Memory B cell (primary cell): ENCODE measurements at places on chromosomes 12 and 14.

- DNase-seq = no peak
Observed at GRCh38 chr12:42186793-42187192, 42.1 kb upstream of the GXYLT1 start.

- DNase-seq = no peak
Observed at GRCh38 chr12:1928439-1929121, 10.1 kb upstream of the CACNA2D4 start.

GRCh38 chr12:109967383-109968031, 28.7 kb downstream of the GIT2 start:
- DNase-seq = no peak

DNA sequence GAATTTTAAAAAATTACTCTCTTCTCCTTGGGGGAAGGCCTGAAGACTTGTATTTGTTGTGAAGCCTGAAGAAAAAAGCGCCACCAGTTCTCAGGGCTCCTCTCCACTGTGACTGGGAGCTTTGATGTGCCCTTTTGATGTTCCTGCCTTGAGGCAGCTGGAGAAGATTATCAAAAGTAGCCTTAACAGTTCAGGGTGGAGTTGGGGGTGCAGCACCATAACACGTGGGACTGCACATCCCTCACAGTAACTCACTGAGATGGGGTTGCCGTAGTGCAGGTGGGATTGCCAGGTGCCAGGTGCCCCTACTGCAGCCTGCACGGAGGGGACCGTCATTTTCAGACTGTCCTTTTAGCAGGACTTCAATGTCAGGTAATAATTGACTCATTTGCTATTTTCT, 474.1 kb downstream of the ETNK1 start:
- no peak for DNase-seq

- DNase-seq = no peak
Observed at GRCh38 chr14:87712396-87713090, 280.4 kb downstream of the GALC start.

GRCh38 chr12:51887476-51888315, at the start of gene ANKRD33:
ANKRD33 (plus strand) TSS chr12:51888103; CDS start chr12:51888187, 84 bp downstream.
- DNase-seq = no peak

DNA sequence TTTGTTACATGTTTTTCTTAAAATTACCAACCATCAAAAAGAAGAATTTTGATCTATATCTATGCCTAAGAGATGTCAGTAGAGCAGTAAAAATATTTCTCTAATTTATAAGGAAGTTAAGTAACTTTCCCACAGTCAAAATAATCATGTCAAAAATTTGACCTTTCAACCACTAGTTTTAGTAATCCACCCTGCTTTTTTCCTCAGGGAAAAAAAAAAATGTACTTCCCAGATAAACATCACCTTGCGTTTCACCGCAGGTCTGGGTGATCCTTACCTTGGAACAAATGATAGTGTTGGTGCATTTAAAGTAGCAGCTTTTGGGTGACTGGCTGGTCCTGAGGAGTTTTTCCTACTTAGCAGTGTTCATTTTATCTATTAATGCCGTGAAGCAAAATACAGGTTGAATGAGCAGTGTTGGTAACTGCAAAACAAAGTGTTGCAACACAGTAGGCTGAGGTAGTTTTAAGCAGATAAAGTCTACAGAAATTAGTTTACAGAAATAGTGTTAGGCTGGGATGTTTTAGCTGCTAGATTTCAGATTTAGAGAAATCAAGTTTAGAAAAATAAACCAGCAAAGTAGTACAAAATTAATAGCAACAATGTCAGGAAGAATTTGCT, 137.2 kb upstream of the DNM1L start:
- no peak for DNase-seq

GRCh38 chr12:91773749-91774429, 371.8 kb downstream of the BTG1 start:
- DNase-seq = no peak

DNA sequence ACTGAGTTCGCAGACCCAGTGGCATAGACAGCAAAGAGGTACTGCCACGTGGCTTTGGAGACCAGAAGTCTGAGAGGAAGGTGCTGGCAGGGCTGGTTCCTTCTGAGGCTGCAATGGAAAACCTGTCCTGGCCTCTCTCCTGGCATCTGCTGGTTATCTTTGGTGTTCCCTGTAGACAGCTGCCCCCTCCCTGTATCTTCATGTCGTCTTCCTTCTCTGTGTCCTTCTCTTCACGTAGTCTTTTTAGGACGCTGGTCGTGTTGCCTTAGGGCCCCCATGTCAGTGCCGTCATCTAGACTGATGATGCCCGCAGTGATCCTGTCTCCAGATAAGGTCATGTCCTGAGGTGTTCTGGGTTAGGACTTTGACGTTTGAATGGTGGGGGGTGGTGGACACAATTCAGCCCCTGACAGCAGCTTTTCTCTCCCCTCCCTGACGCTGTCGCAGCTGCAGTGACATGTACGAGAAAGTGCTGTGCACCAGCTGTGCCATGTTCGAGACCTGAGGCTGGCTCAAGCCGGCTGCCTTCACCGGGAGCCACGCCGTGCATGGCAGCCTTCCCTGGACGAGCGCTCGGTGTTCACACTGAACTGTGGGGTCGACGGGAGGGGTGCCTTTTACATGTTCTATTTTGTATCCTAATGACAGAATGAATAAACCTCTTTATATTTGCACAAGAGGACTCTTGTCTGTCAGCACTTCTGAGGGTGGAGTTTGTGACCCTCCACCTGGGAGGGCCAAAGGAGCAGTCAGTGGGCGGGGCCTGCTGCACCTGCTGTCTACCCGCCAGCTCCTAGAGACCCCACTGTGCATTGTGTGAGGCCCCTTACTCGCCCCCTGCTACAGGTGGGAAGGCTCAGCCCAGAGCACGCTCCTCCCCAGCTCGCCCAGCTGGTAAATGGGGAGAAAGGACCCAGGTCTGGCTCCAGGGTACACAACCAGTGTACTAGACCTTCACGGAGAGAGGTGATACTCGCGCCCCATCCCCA, 6.3 kb downstream of the SIVA1 start:
- no peak for DNase-seq

DNA sequence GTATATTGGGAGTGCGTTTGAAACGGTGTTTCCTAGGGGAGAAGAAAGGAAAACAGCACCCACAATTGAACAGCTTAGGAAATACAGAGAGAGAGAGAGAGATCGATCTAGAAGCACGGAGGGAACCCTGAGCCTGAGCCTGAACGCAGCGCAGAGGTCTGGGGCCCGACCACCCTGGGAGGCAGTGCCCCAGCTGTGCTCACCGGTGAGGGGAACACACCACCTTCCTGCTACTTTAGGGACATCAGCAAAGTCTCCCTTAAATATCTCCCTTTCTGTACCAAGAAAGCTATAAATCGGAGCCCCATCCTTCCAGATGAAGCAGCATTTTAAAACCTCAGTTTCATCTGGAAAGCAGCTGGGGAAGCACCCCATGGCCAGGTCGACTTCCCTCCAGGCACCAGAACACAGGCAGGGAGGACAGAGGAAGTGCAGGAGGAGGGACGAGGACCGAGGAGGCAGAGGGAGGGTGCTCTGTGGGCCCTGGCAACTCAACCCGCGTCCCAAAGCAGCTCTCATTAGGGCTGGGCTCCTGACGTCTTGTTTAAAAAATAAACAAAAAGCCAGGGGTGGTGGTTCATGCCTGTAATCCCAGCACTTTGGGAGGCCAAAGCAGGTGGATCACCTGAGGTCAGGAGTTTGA, 12.2 kb downstream of the RIMBP2 start:
- no peak for DNase-seq

DNA sequence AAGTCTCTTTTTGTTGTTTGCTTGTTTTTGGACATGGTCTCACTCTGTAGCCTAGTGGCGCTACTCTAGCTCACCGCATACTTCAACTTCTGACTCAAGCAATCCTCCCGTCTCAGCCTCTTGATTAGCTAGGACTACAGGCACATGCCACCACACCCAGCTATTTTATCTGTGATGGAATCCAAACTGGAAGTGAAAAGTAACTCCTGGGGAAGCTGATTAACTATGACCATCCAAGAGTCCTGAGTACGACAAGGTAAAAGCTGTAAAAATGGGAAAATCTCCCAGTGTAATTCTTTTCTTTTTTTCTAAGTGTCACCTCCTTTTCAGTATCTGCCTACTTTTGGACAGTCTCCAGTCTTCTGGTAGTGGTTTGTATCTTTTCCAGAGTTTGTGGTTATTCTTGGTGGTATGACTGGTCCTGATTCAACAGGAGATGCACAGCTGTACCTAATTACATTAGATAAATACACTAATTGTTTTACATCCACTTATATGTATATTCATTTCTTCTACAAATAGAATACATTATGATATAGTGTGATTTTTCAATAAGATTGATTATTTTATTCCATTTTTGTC, 97.8 kb downstream of the SLC6A15 start:
- DNase-seq = no peak

- no peak for DNase-seq
Observed at GRCh38 chr12:26938701-26939062, 412 bp downstream of the FGFR1OP2 start.
